ENCODE measurements at places on chromosomes 5 and 9. TPM values are rescaled to one million over a fixed set of nuclear protein-coding genes. Genes with fewer than 3 reads are reported as not detected.

The BASP1 gene
- total RNA-seq = 31.4 TPM

The SCGB3A2 gene
- total RNA-seq = not detected

The SNAPC4 gene
- 4.7 TPM for total RNA-seq

The LNPEP gene
- total RNA-seq = 50.9 TPM

The SMIM33 gene
- not detected for total RNA-seq

The TEX48 gene
- not detected for total RNA-seq

The FIBCD1 gene
- total RNA-seq = 0.14 TPM

The SPINK13 gene
- not detected for total RNA-seq

All from posterior vena cava (tissue), 2 donors.